M059J (cell line): ENCODE measurements at places on chromosomes 16 and 17. TPM values are rescaled to one million over a fixed set of nuclear protein-coding genes. Genes with fewer than 3 reads are reported as not detected.

PLD6 gene
- total RNA-seq, result not detected in 2 replicates

WFIKKN1 gene
- 0.62 and 2.9 TPM in 2 replicates for total RNA-seq

TBC1D3H gene
- total RNA-seq, result not detected in 2 replicates

NBR1 gene
- 58.0 and 82.9 TPM in 2 replicates for total RNA-seq

PHOSPHO1 gene
- 0.37 TPM in 1 of 2 replicates, not detected in the other for total RNA-seq

RNF227 gene
- total RNA-seq, result 0.86 and 7.8 TPM in 2 replicates

FA2H gene
- not detected in 2 replicates for total RNA-seq

REXO5 gene
- total RNA-seq, result 9.5 and 12.8 TPM in 2 replicates

AATK gene
- 0.10 TPM in 1 of 2 replicates, not detected in the other for total RNA-seq

DNAI2 gene
- total RNA-seq, result not detected in 2 replicates

VTN gene
- total RNA-seq, result not detected in 2 replicates

- DNase-seq, result peak; percentile 88
Observed at GRCh38 chr17:69608808-69609472, 194.4 kb downstream of the MAP2K6 start.

GRCh38 chr16:19281246-19281645, 4.3 kb upstream of the CLEC19A start:
- DNase-seq, result no peak

DNA sequence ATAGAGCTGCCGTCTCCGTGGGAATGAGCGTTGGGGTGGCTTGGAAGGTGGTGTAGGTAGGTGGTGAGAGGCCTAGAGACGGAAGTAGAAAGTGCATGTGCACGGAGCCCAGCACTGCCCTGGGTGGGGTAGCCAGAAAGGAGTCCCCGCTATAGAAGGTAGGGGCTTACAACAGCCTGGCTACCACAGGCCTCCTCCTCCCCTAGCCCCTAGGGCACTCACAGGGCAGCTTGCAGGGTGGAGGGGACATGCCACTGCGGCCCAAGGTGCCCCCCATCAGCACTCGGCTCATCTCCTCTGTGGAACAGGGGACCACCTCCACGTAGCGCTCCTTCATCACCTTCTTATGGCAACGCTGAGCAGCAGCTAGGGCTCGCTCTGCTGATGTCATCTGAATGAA, 5.0 kb downstream of the ESRP2 start:
- DNase-seq, result no peak

DNA sequence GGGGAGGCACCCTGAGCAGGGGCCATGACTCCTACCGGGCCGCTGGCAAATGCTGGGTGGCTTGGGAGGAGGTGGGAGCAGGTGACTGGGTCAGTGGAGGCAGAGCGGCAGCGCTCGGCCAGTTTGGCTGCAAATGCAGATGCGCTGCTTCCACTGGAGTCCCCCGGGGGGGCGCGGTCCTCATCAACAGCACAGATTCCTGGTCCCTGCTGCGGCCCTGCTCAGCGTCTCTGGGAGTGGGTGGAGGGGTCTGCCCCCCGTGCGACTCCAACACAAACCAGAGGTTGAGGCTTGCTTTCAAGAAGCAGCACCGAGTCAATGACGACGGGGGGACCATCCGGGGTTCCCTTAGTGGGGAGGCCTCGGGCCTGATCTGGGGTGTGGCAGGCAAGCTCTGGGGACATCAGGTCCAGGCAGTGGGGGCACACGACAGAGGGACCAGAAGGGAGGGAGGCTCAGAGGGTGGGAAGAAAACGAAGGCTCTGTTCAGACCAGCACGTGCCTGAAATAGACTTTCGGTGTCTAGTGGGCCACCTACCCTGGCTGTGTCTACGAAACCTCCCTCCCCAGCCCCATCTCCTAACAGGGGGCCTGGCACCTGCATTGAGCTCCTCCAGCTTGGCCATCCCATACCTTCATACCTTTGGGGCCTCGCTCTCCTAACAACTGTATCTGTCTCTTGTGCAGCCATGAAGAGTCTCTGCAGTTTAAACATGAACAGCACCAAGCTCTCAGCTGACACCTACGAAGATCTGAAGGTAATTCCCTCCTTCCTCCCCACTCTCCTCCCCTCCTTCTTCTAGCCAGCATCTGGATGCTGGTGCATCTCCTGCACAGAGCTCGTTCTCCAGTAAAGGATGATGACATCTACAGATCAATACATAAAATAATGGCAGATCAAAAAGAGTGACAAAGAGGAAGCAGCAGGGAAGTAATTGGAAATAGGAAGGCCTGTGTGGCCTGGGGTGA, 72.5 kb upstream of the PLCG2 start:
- no peak for DNase-seq

GRCh38 chr17:36188891-36189306, 7.7 kb downstream of the CCL3L1 start:
- no peak for DNase-seq

DNA sequence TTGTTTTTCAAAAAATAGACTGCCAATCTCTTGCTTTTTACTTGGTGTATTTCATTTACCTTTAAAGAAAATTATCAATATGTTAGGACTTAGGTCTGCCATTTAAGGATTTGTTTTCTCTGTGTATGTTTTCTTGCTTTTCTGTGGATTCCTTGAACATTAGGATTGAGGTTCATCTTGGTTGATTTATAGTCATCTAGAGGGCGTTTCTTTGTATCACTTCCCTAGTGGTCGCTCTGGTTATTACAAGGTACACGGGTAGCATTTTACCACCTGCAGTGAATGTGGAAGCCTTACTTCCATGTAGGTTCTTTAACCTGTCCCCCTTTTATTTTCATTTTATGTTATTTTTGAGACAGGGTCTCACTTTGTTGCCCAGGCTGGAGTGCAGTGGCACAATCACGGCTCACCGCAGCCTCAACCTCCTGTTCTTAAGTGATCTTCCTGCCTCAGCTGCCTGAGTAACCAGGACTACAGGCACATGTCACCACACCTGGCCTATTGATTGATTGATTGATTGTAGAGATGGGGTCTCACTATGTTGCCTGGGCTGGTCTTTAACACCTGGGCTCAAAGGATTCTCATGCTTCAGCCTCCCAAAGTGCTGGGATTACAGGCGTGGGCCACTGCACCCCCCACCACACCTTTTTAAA, 35.2 kb upstream of the CBX4 start:
- DNase-seq, result peak; percentile 45

GRCh38 chr17:47162013-47162622, 27.0 kb downstream of the CDC27 start:
- no peak for DNase-seq
